Stimulated activated CD4-positive, alpha-beta T cell treated with anti-CD3 and anti-CD28 coated beads, TNF-alpha, amount 100 ng/mL, for 24 hours (primary cell): ENCODE measurements at places on chromosomes 7 and 10.

DNA sequence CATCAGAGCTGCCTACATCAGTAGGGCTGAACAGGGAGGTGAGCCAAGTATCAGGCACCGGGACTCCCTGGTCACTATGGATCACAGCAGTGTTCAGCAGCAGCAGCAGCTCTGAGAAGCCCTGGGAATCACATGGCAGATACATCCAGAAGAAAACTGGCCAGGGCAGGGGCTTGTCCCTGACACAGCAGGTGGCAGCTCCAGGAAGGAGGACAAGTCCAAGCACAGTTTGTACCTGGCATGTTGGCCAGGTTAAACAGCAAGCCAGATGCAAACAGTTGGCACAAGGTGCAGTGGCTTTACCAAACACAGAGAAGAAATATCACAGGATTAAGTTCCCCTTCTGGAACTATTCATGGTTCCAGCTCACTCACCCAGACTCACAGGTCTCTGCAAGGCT, 139.4 kb downstream of the KCNMA1 start:
- DNase-seq, result no peak

DNA sequence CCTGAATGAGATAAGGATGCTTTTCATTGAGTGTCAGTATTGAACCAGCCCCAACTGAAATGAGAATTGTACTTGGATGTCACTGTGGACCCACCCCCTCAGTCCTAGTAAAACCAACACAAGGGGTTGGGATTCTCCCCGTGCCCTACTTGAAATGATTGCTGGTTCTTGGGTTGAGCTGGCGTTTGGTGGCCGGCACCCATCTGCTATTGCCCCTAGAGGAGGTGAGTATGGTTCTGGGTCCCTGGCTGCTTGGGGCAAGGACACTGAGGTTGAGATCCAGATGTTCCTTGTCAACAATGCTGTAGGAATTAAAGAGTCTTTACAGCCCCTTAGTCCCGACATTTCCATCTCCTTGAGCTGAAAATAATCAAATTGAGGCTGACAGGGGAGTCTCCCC, 170.0 kb upstream of the ZNF32 start:
- no peak for DNase-seq

GRCh38 chr7:37027104-37027503, 302.8 kb upstream of the AOAH start:
- no peak for DNase-seq

GRCh38 chr10:5525561-5526341, 990 bp downstream of the CALML3 start:
- no peak for DNase-seq

- DNase-seq, result no peak
These were observed 126.4 kb upstream of the SDK1 start for GRCh38 chr7:3174515-3175284.

- no peak for DNase-seq
These were observed 321.9 kb downstream of the PTPRN2 start for GRCh38 chr7:158265743-158266080.

DNA sequence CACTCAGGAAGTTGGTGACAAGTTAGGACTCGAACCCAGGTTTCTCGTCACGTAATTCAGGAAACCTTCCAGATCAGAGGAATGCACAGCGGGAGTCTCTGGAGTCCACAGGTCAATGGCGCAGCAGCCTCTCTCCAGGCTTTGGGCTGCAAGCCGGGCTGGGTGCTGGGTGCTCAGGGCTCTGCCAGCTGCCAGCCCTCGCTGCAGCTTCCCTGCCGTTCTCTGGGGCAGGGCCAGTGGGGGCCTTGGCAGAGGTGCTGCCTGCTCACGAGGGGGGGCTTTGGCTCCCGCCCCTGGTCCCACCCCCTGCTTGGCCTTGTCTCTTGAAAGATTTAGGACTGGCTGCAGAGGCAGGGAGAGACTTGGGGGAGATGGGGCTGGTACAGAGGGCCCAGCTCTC, at the start of gene TACR2:
TACR2 (minus strand) TSS at position 224 of the 400 bp plus-strand sequence. CDS start 595 bp downstream, outside the sequence.
- DNase-seq, result no peak

- no peak for DNase-seq
These were observed 4.6 kb upstream of the TWIST1 start for GRCh38 chr7:19121977-19122588.

GRCh38 chr7:134831862-134832261, 52.4 kb downstream of the CALD1 start:
- no peak for DNase-seq

GRCh38 chr10:87545783-87546182, 41.1 kb downstream of the MINPP1 start:
- DNase-seq, result no peak

- no peak for DNase-seq
These were observed 24.3 kb downstream of the LEP start for GRCh38 chr7:128265156-128265905.

DNA sequence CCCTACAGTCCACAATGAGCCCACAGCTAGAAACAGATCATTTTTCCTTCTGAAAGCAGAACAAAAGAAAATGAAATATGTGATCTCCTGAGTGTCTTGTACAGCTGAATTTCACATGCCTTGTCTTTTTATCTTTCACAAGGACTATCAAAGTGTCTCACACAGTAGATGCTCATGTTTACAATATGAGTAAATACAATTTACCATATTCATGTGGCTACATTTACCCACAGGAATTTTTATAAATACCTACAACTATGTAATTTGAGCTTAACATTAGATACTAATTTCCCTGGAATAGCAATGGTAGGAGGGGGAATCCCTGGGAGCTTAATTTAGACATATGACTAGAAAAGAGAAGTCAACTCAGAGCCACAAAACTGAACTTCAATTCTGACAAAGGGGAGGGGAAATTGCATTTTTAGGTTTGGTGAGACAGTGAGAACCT, 186.2 kb downstream of the MACC1 start:
- no peak for DNase-seq

- DNase-seq, result no peak
These were observed 127.6 kb upstream of the SLC26A5 start for GRCh38 chr7:103573479-103574058.

- no peak for DNase-seq
These were observed 101.0 kb upstream of the DNAAF5 start for GRCh38 chr7:625376-625971.
